ENCODE measurements at places on chromosomes 4 and X.

DNA sequence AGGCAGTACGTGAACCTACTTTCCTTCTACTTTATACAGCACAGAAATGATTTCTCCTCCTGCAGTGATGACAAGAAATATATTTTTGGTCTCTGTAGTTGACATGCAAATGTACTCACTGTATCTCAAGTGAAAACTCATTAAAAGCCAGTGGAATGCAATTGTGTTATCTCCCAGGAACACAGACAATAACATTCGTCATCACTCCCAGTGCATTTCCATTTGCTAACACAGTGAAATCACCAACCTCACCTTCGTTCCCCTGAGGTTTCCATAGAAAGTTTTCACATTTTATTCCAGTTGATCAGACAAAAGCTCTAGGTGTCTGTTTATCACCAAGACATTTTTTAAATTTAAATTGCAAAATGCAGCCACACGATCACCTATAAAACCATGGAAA, 2.5 kb upstream of the SPANXD start:
- DNase-seq = no peak

- DNase-seq = no peak
Measured at GRCh38 chr4:41832961-41833360, 84.4 kb upstream of the PHOX2B start.

- no peak for DNase-seq
Measured at GRCh38 chr4:187799735-187800134, 195.8 kb upstream of the ZFP42 start.

DNA sequence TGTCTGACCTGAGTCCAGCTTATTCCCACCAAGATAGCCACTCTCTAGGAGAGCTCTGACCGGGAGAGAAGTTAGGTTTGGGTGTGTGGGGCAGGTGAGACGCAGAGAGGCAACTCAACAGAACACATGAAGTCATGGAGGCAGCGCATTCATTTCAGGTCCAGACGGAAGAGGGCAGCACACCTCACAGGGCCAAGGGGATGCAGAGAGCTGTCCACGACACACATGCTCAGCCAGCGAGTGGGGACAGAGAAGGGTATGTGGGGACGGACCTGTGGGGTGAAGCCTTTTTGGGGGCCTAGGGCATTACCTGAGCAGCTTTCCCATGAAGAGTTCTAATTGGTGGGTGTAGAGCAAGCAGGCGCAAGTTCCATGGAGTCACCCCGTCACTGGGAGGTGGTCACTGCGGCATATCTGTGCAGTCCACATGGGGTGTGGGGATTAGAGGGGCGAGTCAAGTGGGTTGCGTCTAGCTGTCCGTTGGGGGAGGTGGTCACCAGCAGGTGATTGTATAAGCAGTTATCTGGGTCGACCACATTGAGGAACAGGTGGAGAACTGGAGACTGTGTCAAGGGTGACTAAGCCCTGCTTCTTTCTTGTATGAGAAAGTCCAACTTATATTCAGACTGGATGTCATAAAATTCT, 24.3 kb upstream of the UXT start:
- no peak for DNase-seq

All from activated T-helper 1 cell treated with anti-CD3 and anti-CD28 coated beads, Interleukin-2, amount 50 U/mL, for 16 hours (primary cell).